ENCODE measurements at places on chromosomes 16 and 17. TPM values are rescaled to one million over a fixed set of nuclear protein-coding genes. Genes with fewer than 3 reads are reported as not detected.

CARD14 gene
- total RNA-seq, result 0.15 TPM

SCGB1C2 gene
- not detected for total RNA-seq

ACACA gene
- 29.8 TPM for total RNA-seq

DPEP1 gene
- not detected for total RNA-seq

SHBG gene
- total RNA-seq, result 0.83 TPM

PRSS53 gene
- 1.2 TPM for total RNA-seq

MEIOB gene
- total RNA-seq, result not detected

MT1H gene
- not detected for total RNA-seq

AFMID gene
- 41.1 TPM for total RNA-seq

SLC5A2 gene
- total RNA-seq, result not detected

CACNG4 gene
- total RNA-seq, result not detected

PNMT gene
- total RNA-seq, result not detected

KRTAP4-3 gene
- total RNA-seq, result not detected

PAQR4 gene
- 1.4 TPM for total RNA-seq

RHBDF1 gene
- total RNA-seq, result 37.0 TPM

CACNG1 gene
- total RNA-seq, result not detected

TAC4 gene
- total RNA-seq, result not detected

CCL5 gene
- total RNA-seq, result not detected

CEMP1 gene
- not detected for total RNA-seq

SOX9 gene
- total RNA-seq, result 54.9 TPM

CDRT15L2 gene
- not detected for total RNA-seq

CPSF4L gene
- not detected for total RNA-seq
